GM23338 (cell line): ENCODE measurements at places on chromosomes 16 and 17. TPM values are rescaled to one million over a fixed set of nuclear protein-coding genes. Genes with fewer than 3 reads are reported as not detected.
A peak's percentile ranks its signal among the peaks of the same experiment; 100 is the strongest.

GRCh38 chr16:19142939-19143598 is 25.0 kb upstream of the SYT17 start:
- DNase-seq: no peak
- no peaks in the 10 kb centered on the region for H3K36me3 ChIP-seq
- H3K27me3 ChIP-seq: no peaks in the 10 kb centered on the region
- 0 out of 2 replicates have a peak, but pooled peaks cover 3% of the 10 kb centered on the region for H3K4me1 ChIP-seq

DNA sequence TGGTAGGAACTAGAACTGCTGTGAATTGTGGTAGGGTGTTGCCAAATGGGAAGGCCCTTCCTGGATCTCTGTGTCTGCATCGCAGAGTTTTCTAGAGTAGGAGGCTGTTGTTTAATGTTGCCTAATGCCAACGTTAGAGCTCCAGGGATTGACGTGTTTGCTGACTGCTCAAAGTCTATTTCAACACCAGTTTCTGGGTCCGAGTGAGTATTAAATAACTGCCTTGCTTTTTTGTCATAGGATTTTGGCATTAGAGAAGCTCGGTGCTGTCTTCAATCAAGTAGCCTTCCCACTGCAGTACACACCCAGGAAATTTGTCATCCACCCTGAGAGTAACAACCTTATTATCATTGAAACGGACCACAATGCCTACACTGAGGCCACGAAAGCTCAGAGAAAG is 40.0 kb downstream of the SF3B3 start:
- 0 out of 2 replicates have a peak overlapping the region, but pooled peaks have one; percentile 55 for H3K27ac ChIP-seq
- no peak overlapping the region for H3K4me3 ChIP-seq
- H3K36me3 ChIP-seq: peaks cover 98% of the 10 kb centered on the region
- no peaks in the 10 kb centered on the region for H3K4me1 ChIP-seq

- H3K4me1 ChIP-seq: no peaks in the 10 kb centered on the region
- H3K27me3 ChIP-seq: no peaks in the 10 kb centered on the region
- no peak overlapping the region for H3K27ac ChIP-seq
- no peaks in the 10 kb centered on the region for H3K36me3 ChIP-seq
- H3K4me3 ChIP-seq: no peak overlapping the region
Measured at GRCh38 chr16:88700636-88701482, 5.3 kb downstream of the RNF166 start.

DNA sequence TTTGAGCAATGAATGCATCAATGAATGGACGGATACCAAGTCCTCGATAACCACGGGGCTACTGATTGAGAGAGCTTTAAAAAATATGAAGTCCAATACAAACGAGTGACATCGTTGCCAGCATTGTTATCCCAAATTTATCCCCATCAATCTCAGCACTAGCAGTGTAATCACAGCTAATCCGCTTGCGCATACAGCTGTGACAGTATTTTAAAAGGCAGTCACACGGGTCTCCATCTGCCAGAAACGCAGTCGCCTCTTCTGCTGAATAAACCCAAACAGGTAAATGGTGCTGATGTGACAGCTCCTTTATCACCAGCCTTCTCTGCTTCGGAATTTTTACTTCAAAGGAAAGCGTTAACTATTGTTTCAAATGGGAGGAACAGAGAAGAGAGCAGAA is 311.1 kb downstream of the XYLT1 start:
- no peak overlapping the region for H3K27ac ChIP-seq
- DNase-seq: peak; percentile 48
- H3K4me1 ChIP-seq: peaks cover 30% of the 10 kb centered on the region
- H3K27me3 ChIP-seq: no peaks in the 10 kb centered on the region

DNA sequence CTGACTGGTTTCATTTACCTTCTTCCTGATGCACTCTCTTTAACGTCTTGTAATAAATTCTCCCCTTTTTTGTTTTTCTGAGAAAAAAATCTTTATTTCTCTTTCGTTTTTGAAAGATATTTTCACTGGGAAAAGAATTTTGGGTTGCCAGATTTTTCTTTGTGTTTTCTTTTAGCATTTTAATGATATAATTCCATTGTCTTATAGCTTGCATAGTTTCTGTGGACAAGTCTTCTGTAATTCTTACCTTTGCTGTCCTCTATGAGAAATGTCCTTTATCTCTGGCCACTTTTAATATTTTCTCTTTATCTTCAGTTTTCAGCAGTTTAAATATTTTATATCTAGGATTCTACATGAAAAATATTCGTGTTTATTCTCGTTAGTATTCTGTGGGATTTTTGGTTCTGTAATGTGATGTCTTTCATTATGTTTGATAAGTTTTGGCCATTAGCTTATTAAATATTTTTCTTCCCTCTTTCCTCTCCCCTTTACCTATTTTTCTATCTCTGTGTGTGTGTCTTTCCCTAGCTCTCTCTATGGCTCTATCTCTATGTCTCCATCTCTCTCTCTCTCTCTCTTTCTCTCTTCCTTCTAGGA is 236.5 kb downstream of the C16orf95 start:
- 0 out of 2 replicates have a peak, but pooled peaks cover 4% of the 10 kb centered on the region for H3K36me3 ChIP-seq
- no peaks in the 10 kb centered on the region for H3K4me1 ChIP-seq
- no peaks in the 10 kb centered on the region for H3K27me3 ChIP-seq
- no peak for DNase-seq

DNA sequence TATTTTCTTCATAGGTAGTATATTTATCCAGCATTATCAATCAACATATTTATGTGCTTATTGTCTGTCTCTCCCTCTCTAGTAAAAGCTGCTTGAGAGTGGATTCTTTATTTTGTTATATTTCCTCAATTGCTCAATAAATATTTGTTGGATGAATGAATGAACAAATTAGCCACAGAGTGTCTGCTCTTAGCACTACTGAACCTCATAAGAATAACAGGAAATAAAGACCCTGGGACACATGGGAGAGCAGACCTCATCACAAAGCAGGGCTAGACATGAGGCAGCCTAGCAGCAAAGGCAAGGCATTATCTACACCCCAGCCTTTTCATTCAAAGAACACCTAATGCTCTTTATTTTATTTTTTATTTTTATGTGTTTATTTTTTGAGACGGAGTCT is 34.9 kb upstream of the TANC2 start:
- no peak overlapping the region for H3K4me3 ChIP-seq
- DNase-seq: no peak
- no peaks in the 10 kb centered on the region for H3K4me1 ChIP-seq
- H3K27ac ChIP-seq: no peak overlapping the region
- H3K27me3 ChIP-seq: no peaks in the 10 kb centered on the region

- peak overlapping the region; percentile 95; the same call in 1 of the 2 replicates for H3K27ac ChIP-seq
- DNase-seq: no peak
- H3K36me3 ChIP-seq: peaks cover 6% of the 10 kb centered on the region; the same call in 1 of the 2 replicates
- peaks cover 21% of the 10 kb centered on the region for H3K4me1 ChIP-seq
Measured at GRCh38 chr17:21212826-21213637, 929 bp downstream of the TMEM11 start.

- H3K27me3 ChIP-seq: no peaks in the 10 kb centered on the region
- peaks cover 16% of the 10 kb centered on the region for H3K4me1 ChIP-seq
- H3K27ac ChIP-seq: no peak overlapping the region
- H3K36me3 ChIP-seq: no peaks in the 10 kb centered on the region
Measured at GRCh38 chr17:9959377-9959981, 54.4 kb upstream of the RCVRN start.

GRCh38 chr17:45302649-45303173 is 14.1 kb downstream of the MAP3K14 start:
- 0 out of 2 replicates have a peak overlapping the region, but pooled peaks have one; percentile 50 for H3K27ac ChIP-seq
- H3K27me3 ChIP-seq: no peaks in the 10 kb centered on the region
- H3K36me3 ChIP-seq: no peaks in the 10 kb centered on the region
- no peak overlapping the region for H3K4me3 ChIP-seq

DNA sequence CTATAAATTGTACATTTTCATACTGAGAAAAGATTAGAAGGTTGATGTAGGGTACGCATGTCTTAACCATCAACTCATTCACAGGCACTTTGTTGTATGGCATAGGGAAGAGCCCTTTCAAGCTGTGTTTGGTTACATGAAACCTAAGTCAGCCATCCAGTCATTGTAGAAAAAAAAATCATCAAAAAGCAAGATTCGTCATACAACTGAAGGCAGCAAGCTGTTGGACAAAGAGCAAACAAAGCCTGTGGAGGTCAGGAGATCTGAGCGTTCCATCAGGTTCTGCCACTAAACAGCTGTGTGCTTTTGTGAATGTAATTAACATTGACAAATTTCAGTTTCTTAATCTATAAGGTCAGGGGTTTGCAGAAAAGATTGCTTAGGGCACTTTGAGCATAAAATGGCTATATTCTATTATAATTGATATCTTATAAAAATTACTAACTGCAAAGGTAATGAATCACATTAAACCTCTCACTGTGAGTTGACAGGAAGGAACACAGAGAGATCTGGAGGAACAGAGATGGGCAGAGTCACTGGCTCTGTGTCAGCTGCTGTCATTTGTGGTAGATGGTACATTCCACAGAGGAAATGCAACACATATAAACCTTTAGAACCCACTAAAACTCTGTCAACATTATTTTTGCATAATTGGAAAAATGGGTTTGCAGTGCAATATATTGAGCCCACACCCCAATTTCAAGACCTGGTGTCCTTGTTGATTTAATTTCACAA is 66.3 kb upstream of the MYOCD start:
- no peak overlapping the region for H3K27ac ChIP-seq
- no peak overlapping the region for H3K4me3 ChIP-seq
- H3K27me3 ChIP-seq: no peaks in the 10 kb centered on the region
- no peaks in the 10 kb centered on the region for H3K4me1 ChIP-seq
- no peaks in the 10 kb centered on the region for H3K36me3 ChIP-seq

- 0 out of 2 replicates have a peak, but pooled peaks cover 5% of the 10 kb centered on the region for H3K27me3 ChIP-seq
- peaks cover 70% of the 10 kb centered on the region for H3K4me1 ChIP-seq
- H3K27ac ChIP-seq: peak overlapping the region; percentile 63; the same call in 1 of the 2 replicates
- peak; percentile 76 for DNase-seq
- H3K4me3 ChIP-seq: peak overlapping the region; percentile 54
Measured at GRCh38 chr17:40068917-40069750, 6.4 kb downstream of the THRA start.

GRCh38 chr16:67547423-67548264 is 14.7 kb upstream of the CTCF start:
- H3K27me3 ChIP-seq: no peaks in the 10 kb centered on the region
- no peak for DNase-seq
- H3K4me3 ChIP-seq: no peak overlapping the region
- no peaks in the 10 kb centered on the region; the same call in 1 of the 2 replicates for H3K4me1 ChIP-seq

GRCh38 chr16:4288148-4288921 is 15.5 kb upstream of the TFAP4 start:
- peak; percentile 97 for DNase-seq
- H3K4me3 ChIP-seq: no peak overlapping the region; the same call in 1 of the 2 replicates
- H3K36me3 ChIP-seq: no peaks in the 10 kb centered on the region
- H3K4me1 ChIP-seq: peaks cover 13% of the 10 kb centered on the region
- H3K27me3 ChIP-seq: no peaks in the 10 kb centered on the region

DNA sequence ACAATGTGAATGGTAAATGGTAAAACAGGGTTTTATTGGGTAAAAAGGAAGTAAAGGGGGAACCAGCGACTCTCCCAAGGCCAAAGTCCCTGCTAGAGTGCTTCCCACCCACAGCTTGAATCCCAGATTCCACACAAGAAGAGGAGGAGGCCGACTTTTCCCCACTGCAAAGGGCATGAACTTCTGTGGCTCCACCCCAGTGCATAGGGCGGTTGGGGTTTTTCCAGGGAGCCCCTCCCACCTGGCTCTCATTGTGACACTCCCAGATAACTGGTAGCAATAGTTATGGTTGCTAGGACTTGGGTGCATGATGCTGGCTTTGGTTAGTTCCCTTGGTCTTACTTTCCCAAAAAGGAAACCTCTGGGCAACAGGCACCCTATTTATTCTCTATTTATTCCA is 666.0 kb upstream of the CA10 start:
- H3K36me3 ChIP-seq: no peaks in the 10 kb centered on the region
- no peak overlapping the region for H3K27ac ChIP-seq
- no peaks in the 10 kb centered on the region for H3K4me1 ChIP-seq
- no peak overlapping the region for H3K4me3 ChIP-seq

DNA sequence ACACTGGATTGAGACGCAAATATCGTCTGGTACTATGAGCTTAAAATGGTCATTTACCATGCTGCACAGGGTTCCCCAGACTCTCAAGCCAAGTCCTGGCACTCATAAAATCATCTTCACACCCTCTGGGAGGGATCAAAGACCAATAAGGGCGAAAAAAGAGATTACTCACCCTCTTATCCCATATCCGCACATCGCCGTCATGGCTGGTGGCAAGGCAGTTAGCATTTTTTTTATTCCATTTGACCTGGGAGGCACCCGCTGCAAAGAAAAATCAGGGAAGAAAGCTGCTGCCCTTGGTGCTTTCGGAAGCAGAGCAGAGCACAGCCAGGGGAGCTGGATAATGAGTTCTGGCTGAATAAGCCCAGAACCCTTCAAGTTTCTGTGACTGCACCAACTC is 42.4 kb downstream of the WDR59 start:
- H3K27ac ChIP-seq: no peak overlapping the region
- DNase-seq: no peak
- no peaks in the 10 kb centered on the region for H3K4me1 ChIP-seq
- no peak overlapping the region for H3K4me3 ChIP-seq
- no peaks in the 10 kb centered on the region for H3K27me3 ChIP-seq

GRCh38 chr16:49096176-49096945 is 185.3 kb downstream of the CBLN1 start:
- no peaks in the 10 kb centered on the region for H3K27me3 ChIP-seq
- H3K4me3 ChIP-seq: no peak overlapping the region
- H3K36me3 ChIP-seq: no peaks in the 10 kb centered on the region
- no peaks in the 10 kb centered on the region for H3K4me1 ChIP-seq

DNA sequence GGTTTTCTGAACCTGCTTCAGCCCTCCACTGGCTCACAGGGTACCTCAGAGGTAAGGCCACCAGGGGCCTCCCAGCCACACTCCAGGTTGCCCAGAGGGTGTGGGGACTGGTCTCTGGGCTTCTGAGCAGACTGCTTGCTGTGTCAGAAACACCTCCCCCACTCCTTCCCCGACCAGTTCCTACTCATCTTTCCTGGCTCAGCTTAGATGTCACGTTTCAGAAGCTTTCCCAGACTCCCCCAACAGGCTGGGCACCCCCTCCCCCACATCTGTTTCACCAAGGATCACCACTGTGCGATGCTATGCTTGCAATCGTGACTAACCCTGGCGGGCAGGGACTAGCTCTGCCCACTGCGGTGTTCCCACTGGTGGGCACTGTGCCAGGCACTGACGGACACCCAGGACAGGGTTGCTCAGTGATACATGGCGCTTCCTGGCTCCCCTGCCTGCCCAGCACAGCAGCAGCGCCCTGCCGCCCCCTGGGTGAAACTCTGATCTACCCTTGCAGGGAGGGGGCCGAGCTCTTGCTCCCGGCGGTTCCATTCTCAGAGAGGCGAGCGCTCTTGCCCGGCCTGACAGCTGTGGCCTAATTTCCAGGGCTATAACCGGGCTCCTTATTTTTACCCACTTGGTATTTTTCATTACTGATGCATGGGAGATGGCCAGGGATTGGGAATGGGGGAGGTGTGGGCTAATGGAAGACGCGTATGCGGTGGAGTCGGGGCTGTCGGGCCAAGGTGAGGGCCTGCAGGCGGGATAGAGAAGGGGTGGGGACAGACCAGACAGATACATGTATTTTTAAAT is 29.4 kb upstream of the MTSS2 start:
- H3K27me3 ChIP-seq: no peaks in the 10 kb centered on the region
- H3K4me3 ChIP-seq: no peak overlapping the region
- H3K4me1 ChIP-seq: peaks cover 32% of the 10 kb centered on the region
- no peak for DNase-seq

C17orf67 gene
- total RNA-seq: 0.85 and 1.0 TPM in 2 replicates

MEAK7 gene
- 16.9 and 17.2 TPM in 2 replicates for total RNA-seq

RRAD gene
- not detected in 2 replicates for total RNA-seq

PIPOX gene
- 34.6 and 42.8 TPM in 2 replicates for total RNA-seq

TBC1D3G gene
- not detected in 2 replicates for total RNA-seq

CFAP97D1 gene
- total RNA-seq: 0.07 and 0.12 TPM in 2 replicates

SYT17 gene
- 6.9 and 9.5 TPM in 2 replicates for total RNA-seq

CALB2 gene
- total RNA-seq: 2.4 and 3.9 TPM in 2 replicates

HS3ST3A1 gene
- total RNA-seq: 17.6 and 24.1 TPM in 2 replicates

FLYWCH2 gene
- 45.0 and 48.7 TPM in 2 replicates for total RNA-seq

FOXF1 gene
- total RNA-seq: 0.10 TPM in 1 of 2 replicates, not detected in the other
